Activated CD8-positive, alpha-beta memory T cell treated with anti-CD3 and anti-CD28 coated beads for 48 hours (primary cell): ENCODE measurements at places on chromosomes 7 and 10.

GRCh38 chr7:26583094-26583648 lies 281.2 kb downstream of the SKAP2 start:
- no peak for DNase-seq

GRCh38 chr7:112421666-112422486 lies 28.4 kb upstream of the IFRD1 start:
- DNase-seq, result no peak

DNA sequence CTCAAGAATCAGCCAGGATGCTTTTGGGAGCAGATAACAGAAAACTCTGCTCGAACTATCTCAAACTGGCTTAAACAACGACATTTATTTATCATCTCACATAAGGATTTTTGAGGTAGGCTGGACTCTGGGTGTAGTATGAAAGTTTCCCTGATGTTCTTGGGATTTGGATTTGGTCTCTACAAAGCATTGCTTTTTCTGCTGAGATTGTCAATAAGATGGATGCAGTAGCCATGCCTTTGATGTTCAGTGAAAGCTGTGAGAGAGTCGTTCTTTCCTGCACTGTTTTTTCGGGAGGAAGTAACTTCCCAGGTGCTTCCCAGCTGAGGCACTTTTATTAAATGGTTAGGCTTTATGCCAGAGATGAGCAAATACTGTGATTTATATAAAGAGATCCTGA lies 181.1 kb downstream of the PRKG1 start:
- DNase-seq, result no peak

DNA sequence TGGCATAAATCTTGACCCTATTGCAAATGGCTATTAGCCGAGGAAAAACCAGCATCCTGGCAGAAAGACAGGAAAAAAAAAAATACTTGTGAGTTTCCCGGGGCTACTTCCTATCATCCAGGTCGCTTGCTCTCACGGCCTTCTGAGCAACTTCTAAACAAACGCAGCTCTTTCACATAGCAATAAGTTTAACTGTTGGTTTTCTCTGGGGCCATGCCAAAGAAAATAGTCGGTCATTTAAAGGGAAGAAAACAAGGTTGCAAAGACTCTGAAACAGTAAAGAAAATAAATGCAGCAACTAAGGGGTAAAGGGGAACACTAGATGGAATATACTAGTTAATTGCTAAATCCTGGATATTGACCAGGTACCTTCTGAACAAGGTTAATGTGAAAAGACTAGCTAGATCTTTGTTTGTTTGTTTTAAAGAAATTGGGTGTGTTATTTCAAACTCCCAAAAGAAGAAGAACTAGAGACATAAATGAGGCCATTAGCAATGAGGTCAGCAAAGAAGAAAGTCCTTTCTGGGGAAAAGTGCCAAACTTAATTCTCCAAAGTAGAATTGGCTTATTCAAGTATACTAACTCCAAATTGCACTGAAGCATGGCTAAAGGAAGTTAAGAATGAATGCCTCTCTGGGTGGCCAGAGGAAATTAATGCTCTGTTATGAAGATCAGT lies 54.2 kb downstream of the SLC39A12 start:
- no peak for DNase-seq

DNA sequence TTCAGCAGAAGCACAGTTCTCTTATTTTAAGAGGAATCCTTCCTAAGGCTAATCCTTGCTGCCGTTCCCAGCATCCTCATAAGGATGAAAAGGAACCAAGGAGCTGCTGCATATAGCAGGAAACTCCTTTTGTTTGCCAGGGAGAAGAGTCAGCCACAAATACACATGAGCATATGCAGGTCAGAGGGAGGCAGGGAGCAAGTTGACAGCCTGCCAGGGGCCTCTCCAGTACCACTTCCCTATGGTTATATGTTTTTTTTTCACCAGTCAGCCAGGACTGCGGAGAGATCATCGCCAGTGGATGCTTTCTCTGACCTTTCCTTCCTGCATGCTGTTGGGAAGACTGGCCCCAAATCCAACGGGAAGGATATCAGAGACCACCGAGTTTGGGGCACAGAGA lies 39.8 kb downstream of the SLC35B4 start:
- DNase-seq, result no peak
